ENCODE measurements at places on chromosomes 7 and 10.

- DNase-seq = no peak
These were observed 15.2 kb downstream of the KRIT1 start for GRCh38 chr7:92230547-92230946.

DNA sequence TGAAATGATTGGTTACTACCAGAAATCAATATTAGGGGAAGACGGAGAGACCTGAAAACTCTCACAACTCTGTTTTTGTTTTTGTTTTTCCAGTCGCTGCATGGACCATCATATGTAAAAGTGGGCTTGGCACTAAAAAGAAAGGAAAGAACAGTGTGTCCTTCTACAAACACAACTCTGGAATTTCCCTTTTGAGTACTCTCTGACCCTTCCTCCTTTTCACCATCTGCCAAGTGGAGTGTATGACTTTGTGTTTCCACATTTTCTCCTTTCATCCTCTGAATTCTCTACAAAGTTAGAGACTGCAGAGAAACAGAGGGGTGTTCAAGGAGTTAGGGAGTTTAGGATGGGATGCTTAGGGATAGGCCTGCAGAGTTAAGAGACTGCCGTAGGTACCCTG is 92.0 kb downstream of the MDFIC start:
- DNase-seq = no peak

DNA sequence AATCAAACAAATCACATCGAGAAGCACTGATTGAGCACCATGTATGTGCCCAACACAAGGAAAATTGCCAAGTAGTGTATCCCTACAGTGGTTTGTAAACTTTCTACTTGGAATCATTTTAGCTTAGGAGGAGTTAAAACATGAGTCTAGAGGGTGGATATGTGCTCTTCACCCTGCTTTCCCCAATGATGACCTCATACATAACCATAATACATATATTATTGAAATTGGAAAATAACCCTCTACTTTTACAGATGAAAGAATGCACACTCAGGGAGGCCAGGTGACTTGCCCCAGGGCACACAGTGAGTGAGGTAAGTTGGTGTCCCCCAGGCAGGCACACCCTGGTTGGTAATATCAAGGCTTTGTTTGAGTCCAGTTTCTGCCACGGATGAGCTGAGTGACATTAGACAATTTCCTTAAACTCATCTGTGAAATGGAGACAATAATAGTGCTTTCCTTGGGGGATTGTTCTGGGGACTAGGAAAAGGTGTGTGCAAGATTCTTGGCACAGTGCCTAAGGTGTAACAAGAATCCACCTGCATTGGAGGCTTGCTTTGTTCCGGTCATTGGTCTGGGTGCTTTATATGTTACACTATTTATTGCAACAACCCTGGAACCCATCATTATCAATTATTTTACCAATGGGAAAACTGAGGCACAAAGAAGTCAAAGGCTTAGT is 50.7 kb downstream of the BPGM start:
- DNase-seq = no peak

DNA sequence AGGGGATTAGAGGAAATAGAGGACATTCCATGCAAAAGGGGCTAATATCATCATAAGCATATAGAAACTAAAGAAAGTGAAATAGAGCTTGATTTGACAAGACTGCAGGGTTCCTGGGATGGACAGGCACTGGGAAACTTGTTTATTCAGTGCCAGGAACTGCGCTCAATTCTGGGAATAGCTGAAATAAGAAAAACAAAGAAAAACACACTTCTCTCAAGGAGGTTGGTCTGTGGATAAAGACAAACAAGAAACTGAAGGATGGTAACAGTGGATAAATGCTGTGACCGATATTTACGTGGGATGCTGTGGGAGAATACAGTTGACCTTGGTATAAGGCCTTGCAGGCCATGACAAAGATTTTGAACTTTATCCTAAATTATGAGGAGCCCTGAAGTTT is 40.9 kb upstream of the ANLN start:
- DNase-seq = no peak

GRCh38 chr7:68321076-68321639 is 1277.1 kb upstream of the AUTS2 start:
- no peak for DNase-seq

- no peak for DNase-seq
These were observed 160.8 kb downstream of the CREB5 start for GRCh38 chr7:28573059-28573553.

DNA sequence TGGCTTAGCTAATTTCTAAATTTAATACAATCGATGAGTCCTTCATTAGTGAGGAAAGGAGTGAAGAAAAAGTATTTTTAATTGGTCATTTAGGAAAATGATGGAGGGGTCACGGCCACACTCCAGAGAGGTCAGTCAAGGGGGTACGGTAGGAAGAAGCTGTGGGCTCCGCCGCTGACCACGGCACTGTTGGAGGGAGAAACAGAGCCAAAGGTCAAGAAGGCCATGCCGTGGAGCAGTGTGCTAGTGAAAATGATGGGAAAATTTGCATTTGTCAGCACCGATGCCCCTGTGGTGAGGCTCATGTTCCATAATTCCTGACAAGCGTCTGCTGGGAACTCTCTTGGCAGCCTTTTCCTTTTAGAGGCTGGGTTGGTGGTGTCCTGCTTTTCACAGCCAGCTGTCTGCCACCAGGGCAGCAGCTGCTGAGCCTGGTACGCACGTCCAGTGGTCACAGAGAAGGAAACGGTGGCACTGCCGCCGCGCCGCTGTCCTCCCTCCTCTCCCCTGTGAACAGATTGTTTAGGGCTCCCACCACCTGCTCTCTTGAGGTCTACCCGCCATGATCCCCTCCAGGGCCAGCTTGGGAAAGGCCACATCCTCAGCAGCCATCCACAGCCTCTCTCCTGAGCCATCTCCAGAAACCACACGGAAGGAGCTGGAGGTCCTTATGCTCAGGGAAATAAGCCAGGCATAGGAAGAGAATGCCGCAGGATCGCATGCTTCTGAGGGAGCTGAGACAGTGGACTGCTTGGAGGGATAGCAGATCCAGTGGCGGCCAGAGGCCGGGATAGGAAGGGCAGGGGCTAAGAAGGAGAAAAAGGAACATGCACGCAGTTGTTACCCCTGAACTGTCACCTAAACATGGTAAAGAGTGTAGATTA is 263.7 kb upstream of the PPP2R2D start:
- peak; percentile 64 for DNase-seq

GRCh38 chr10:97207131-97207530 is 21.4 kb upstream of the SLIT1 start:
- peak; percentile 75 for DNase-seq

- peak; percentile 87 for DNase-seq
These were observed 105.7 kb downstream of the ST8SIA6 start for GRCh38 chr10:17348501-17349349.

GRCh38 chr10:89217057-89217990 is 10.2 kb upstream of the CH25H start:
- no peak for DNase-seq

GRCh38 chr7:22088827-22089226 is 143.1 kb upstream of the CDCA7L start:
- no peak for DNase-seq

DNA sequence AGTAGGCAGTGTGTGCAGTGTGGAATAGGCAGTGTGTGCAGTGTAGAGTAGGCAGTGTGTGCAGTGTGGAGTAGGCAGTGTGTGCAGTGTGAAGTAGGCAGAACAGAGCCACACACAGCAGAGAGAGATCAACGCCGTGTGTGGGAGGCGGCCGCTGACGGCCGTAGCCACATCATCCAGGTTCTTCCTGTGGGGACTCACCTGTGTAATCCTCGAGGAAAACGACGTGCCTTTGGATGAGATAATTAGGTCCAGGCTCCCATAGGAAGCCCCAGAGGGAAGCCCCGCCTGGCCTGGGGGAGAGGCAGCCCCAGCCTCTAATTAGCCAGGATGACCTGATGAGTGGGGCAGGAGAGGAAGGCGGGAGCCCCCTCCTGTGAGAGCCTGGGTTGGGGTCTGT is 25.4 kb downstream of the KNDC1 start:
- DNase-seq = no peak

GRCh38 chr10:89644691-89644966 is 413 bp downstream of the PANK1 start:
- peak; percentile 82 for DNase-seq

DNA sequence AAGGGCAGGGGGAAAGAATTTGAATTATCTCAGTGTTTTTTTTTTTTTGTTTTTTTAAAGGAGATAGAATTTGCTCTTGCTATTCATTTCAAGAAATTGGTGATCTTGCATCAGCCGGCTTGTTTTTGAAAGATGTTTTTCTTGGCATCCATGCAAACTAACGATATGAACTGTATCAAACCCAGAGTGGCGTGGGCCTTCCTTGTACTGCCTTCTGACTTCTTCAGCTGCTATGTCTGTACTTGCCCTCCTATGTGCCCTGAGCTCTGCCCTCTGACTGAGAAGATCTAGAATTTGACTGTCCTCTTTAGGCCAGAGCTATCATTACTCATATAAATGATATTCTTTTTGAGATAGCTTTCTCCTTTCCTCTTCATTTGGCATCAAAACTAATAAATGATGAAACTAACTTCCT is 183.1 kb downstream of the EXOC4 start:
- DNase-seq = no peak

DNA sequence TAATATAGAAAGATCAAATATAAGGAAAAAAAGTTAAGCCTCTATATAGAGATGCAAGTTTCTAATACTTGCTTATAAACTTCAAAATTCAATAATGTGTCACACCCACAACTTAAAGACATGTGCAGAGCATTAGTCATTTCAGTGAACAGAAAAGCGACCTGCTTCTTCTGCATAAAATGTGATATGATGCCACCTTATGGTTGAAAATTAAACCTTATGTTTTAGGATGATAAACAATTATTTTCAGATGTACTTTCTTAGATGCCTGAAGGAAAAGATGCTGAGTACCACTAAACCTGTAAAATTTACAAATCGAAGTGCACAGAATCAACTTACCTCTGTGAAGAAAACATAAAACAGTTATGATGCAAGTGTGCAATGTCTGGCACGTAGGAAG is 96.0 kb downstream of the MTERF1 start:
- DNase-seq = no peak
